ENCODE measurements at places on chromosomes 3 and 15.

- no peak for DNase-seq
Observed at GRCh38 chr3:47652142-47652541, 73.5 kb upstream of the CSPG5 start.

- DNase-seq, result no peak
Observed at GRCh38 chr3:168877899-168878298, 782.2 kb upstream of the GOLIM4 start.

- DNase-seq, result no peak
Observed at GRCh38 chr3:172034786-172035685, 4.3 kb upstream of the FNDC3B start.

DNA sequence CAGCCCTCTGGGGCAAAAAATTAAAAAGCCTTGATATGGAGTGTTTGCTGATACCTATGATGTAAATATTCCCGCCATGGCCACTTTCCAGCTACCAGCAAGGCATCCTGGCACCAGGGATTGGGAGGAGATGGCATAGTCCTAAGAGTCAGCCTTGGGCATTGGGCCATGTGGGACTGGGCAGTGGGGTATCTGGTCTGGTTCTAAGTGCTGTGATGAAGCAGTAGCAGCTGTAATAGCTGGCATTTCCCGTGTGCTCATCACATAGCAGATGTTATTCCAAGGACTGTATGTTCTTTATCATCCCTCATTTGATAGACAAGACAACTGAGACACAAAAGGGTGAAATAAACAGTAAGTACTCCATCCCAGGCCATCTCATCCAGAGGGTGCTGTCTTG is 6.9 kb upstream of the SACM1L start:
- DNase-seq, result no peak

DNA sequence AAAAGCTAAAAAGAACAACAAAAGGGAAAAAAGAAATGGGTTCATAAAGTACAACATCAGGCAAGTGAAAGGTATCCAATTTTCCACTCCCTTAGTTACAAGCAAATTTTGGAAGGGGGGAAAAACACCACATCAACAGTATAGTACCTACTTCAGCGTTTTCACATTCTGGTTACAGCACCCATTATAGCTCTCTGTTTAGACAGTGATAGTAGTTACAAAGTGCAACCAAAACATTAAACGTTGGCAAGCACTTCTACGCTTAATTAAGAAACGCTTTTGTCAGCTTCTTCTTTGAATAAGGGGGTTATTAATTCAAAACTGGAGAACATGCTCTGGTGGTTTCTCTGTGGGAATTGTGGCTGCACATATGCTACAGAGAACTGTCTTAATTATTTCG is 180.2 kb downstream of the VPS13C start:
- DNase-seq, result peak; percentile 55

DNA sequence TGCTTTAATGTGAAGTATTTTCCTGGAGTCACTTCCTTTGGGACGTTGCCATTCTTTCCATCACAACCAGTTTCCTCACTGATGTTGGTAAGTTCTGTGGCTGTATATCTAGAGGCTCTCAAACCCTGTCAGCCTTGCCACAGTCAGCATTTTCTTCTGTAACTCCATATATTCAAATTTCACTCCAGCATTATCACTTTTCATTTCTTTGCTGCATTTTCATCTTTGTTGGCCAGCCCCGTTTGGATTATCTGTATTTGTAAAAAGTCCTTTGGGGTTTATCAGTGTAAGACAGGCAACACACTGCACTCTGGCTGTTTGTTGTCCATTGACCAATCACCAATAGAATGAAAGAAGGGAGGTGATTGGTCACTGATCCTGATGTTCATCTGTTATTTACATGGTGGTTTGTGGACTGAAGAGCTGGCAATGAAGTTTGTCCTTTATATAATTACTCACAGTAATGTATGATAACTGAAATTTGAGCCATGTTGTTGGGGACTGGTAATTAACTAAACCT is 20.3 kb downstream of the GMPS start:
- peak; percentile 32 for DNase-seq

GRCh38 chr3:59321881-59322540 is 272.2 kb upstream of the CFAP20DC start:
- DNase-seq, result no peak

DNA sequence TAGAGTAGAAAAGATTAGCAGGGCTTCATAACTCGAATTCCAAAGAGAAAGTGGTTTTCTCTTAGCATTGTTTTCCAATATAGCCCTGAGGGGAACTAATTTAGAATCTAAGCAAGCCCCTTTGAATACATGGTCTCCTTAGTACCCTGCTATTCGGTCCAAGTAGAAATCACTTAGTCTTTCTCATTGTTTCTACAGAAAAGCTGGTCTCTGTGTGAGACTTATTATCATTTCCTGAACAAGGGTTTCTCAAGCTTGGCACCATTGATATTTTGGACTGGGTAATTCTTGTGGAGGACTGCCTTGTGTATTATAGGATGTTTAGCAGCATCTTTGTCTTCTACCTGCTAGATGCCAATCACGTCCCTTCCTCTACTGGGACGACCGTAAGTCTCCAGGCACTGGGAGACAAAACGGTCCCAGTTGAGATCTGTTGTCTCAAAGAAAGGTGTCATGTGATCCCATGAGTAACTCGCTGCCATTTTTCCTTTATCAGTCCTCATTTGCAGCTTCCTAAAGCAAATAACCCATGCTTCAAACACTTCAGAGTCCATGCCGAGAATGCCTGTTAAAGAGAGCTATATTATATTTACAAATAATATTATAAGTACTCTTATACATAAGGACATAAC is 230.7 kb upstream of the SLCO3A1 start:
- no peak for DNase-seq

- DNase-seq, result no peak
Observed at GRCh38 chr3:115834068-115834467, 210.8 kb downstream of the GAP43 start.

DNA sequence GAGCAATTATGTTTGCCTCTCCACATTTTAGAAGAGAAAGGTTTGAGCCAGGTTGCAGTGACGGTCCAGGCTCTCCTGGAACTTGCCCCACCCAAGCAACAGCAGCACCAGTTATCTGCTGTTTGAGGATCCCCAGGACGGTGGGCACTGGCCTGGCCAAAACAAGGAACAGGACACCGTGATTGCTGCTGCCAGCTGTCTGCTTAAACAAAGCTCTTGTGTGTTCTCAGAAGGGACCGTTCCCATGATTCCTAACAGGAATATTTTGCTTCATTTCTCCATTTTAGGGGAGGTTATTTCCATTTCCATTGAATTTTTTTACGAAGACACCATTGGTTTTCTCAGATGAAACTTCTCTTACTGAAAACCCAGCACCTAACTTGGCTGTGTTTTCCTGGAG is 66.4 kb upstream of the RPL35A start:
- DNase-seq, result no peak

- DNase-seq, result no peak
Observed at GRCh38 chr3:146187334-146187950, 26.5 kb upstream of the PLOD2 start.
